GM10248 (cell line): ENCODE measurements at places on chromosomes 11 and 22.

GRCh38 chr22:35505399-35506258 lies 35.0 kb upstream of the RASD2 start:
- no peak for DNase-seq

DNA sequence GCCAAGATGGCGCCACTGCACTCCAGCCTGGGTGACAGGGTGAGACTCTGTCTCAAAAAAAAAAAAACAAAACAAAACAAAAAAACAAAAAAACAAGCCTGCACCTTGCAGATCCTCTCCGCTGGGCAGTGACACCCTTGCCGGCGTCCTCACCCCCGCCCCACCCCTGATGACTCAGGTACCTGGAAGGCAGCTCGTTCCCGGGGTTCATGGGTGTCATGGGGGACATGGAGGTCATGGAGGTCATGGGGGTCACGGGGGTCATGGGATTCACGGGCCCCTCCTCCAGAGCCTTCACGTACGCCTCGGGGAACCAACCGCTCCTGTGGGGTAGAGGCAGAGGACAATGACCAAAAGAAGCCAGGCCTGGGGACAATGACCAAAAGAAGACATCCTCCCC lies 3.0 kb upstream of the SLC16A8 start:
- DNase-seq = no peak

- DNase-seq = no peak
Measured at GRCh38 chr11:36266767-36267166, 22.5 kb downstream of the COMMD9 start.

DNA sequence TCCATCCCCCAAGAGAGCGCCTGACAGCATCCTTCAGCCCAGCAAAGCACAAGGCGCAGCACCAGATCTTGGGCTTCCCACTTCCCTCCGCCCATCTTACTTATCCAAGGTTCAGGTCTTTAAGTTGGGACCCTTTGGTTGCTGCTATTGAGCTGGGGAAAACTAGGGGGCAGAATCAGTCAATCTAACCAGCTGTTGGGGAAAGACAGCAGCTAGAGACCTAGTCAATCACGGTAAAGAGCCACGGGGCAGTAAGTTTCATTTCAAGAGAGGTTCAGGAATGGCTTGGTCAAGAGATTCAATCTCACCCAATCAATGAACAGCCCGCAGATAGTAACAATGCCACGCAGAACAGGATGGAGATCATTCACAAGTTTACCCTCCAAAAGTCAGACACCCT lies 1.7 kb downstream of the ABTB2 start:
- no peak for DNase-seq

DNA sequence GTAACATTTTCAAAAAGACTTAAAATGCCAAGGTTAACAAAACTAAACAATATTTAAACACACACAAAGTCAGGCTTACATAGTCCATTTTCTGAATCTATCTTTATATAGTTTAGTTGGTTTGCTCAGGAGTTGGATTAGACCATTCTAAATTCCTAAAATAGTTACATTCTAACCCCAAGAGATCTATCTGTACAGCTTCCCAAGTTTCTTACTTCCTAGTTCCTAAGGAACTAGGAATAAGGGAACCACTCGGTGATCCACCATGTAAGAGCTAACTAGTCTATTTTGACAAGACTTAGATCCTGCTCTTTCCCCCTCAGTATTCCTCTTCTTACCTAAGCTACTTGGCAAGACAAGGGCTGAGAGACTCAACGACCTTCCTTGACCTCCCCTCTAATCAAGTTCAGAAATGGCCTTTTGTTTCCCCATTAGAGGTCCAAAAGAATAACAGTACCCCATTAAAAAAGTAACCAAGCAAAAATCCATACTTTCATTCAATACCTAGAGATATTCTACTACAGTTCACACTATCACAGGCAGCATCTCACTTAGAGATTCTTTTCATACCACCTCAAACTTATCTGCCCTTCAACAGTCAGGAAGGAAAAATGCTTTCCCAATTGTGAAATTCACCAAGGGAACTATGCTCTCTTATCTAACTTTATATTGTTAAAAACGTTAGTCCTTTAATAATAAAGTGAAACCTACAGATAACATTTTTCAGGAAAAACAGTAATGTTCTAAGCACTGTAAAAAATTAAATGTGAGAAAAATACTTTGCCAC lies 253.1 kb downstream of the TTC28 start:
- DNase-seq = no peak

DNA sequence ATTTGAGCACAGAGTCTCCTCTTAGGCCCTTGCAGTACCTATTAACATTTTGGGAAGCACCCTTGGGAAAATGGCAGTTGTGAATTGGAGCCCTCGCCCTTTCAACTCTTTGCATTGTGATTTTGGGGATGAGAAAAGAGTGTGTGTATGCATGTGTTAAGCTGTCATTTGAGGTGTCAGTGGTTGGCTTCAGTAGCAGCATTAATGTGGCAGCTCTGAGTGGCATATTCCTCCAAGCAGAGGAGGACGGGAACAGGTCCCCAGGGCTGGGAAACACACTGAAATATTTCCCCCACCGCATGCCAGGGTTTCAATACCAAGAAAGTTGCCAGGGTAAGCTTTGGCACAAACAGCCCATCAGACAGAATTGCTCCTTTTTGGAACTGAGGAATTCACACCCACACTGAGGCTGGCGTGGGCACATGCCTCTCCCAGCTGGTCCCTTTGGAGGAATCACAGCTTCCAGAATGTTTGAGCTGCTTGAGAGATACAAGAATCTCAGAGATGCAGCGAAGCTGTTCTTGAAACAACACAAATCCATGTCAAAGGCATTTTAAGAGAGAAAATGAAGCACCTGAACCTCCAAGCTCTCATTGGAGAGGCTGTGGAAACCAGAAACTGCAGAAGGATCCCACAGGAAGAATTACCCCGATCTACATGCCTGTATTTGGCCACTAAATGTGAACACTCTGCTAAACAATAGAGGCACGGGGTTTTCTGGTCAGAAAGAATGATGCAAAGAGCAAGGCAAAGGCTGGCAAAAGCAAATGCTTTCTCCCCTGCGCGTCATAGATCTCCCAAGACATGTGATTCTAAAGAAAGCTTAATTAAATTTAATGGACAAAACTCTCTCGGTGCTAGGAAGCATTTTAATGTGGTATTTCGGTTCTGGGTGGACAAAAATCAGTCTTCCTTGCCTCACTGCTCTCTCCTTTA lies 67.2 kb upstream of the RCN1 start:
- no peak for DNase-seq

DNA sequence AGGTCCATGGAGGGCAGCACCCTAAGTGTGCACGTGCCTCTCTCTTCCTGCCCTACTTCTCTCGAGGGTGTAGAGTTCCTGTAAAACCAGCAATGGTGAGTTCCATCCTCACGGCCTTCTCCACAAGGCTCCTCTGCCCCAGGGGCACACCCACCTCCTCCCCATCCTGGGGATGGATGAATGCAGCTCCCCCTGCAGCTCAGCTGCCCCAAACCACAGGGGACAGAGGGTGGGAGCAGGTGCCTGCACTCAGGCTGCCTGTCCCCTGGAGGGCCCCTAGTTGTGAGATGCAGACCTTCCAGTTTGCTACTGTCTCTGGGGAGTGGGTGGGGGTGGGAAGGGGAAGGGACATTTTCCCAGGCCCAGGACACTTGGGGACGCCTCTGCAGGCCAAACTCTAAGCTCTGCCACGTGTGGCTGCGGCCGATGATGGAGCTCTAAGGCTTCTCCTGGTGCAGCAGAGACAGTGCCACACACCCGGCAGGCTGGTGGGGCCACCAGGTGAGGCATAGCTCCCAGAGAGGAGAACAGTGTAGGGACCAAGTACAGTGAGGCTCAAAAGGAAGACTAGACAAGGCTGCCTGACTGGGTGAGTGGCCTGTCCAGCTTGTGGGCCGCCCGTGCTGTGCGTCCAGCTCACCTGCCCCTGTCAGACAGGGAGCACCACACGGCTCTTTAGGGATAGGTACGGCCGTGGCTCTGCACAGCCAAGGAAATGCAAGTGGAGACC lies 540.9 kb downstream of the TBC1D22A start:
- DNase-seq = no peak

DNA sequence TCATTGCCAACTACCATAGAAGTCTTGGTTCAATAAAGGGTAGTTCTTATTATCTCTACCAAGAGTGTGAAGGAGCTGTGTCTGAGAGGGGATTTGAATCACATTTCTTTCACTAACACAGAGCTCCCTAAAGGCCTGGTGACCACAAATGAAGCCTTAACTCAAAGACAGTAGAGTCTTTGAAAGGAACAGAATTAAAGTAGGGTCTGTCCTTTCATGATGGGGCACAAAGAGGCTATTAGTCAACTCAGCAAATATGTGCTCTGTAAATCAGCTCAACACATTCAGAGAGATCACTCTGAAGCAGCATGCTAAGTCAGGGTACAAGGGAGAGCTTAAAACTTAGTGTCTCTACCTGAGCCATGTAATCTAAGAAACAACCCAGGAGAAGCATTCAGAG lies 212.4 kb upstream of the SYN3 start:
- DNase-seq = no peak

GRCh38 chr11:74592063-74592440 lies 330 bp upstream of the POLD3 start:
- no peak for DNase-seq
